ENCODE measurements at places on chromosomes 2 and 18.

- DNase-seq = no peak
Observed at GRCh38 chr2:120469426-120469825, 123.5 kb downstream of the INHBB start.

DNA sequence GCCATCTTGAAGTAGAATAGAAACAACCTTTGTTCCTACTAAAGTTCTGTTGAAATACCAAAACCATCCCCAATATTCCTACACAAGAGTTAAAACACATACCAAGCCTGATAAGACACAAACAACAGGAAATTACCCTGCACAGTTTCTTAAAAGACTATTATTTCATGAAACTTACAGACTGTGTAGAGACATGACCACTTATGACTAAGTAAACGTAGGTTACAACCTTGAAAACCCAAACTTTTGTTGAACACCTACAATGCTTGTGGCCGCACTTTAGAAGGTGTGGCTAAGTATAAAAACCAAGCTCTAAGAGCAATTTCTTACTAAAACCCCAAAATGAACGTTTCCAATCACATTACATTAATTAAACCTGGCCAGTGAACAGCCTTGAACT lies 2.0 kb downstream of the SMAD2 start:
- DNase-seq = no peak

- DNase-seq = no peak
Observed at GRCh38 chr18:27772081-27772480, 404.8 kb downstream of the CDH2 start.

DNA sequence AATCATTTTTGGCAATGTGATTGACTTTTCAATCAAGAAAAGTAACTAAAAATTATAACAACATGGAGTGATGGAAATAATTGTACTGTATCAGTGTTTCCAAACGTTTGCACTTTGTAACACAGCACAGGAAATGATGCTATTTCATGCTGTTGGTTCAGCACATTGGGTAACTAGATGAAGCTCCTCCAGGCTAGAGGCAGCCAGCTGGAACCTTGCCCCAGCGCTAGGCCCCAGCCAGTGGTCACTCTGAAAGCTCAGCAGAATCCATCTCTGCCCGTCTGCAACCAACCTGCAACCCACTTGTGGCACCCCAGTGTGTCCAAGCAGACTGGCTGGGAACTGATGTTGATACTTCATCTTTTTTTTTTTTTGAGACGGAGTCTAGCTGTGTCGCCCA lies 15.3 kb downstream of the UNC50 start:
- no peak for DNase-seq

GRCh38 chr2:183866666-183867065 lies 731.7 kb upstream of the ZNF804A start:
- no peak for DNase-seq

- no peak for DNase-seq
Observed at GRCh38 chr2:31710121-31710520, 129.4 kb upstream of the SRD5A2 start.

DNA sequence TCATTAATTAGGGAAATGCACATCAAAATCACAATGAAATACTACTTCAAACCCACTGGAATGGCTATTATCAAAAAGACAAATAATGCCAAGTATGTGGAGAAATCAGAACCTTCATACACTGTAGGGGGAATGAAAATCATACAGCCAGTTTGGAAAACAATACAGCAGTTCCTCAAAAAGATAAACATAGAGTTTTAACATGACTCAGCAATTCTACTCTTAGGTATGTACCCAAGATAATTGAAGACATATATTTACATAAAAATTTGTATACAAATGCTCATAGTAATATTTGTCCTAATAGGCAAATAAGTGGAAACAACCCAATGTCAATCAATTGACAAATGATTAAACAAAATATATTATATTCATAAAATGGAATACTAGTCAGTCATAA lies 45.4 kb upstream of the SATB2 start:
- no peak for DNase-seq

DNA sequence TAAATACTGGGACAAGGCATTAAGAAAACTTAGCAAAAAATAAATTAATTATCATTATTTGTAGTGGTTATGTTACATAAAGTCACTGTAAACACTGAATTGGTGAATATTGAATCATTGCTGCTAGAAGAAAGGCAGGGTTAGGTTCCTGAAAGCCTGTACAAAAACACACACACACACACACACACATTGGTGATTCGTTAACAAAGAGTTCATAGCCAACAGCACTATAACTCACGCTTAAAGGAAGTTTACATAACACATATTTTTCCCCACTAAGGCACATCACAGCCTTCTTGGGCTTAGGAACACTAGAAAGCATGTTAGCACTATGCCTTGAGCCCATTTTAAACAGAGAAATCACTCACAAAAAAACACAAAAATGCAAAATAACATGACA lies 690.0 kb upstream of the PIK3C3 start:
- no peak for DNase-seq

GRCh38 chr2:61162721-61163120 lies 733 bp downstream of the C2orf74 start:
- no peak for DNase-seq

DNA sequence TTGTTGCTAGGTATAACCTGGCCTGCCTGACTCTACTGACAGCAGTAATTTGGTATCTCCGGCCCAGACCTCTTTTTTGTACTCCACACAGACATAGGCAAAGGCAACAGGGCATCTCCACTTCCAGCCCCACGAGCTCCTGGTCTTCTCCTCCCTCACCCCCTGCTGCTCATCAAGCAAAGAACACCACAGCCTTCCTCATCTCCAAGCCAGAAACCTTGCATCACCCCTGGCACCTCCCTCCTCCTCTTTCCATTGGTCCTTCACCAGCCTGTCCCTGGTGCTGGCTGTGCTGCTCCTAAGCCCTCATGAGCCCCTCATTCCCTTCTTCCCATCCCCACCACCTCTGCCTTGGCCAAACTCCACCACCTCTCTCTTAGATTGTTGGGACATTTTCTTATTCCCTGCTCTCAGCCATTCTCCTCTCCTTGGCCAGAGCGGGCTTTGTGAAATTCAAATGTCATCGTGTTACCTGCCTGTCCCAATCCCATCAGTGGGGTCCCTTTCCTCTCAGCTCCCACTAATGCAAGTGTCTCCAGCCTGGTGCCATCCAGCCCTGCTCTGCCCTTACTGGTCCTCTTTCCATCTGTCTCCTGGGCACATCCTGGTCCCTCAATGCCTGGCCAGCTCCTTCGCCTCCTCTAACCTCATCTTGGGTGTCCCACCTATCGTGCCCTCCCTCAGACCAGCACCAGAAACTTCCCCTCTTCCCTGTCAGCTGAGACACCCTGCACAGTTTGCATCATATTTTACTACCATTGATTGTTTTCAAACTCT lies 77.4 kb downstream of the INHBB start:
- DNase-seq = no peak

GRCh38 chr2:23137166-23137565 lies 247.8 kb upstream of the KLHL29 start:
- DNase-seq = no peak

DNA sequence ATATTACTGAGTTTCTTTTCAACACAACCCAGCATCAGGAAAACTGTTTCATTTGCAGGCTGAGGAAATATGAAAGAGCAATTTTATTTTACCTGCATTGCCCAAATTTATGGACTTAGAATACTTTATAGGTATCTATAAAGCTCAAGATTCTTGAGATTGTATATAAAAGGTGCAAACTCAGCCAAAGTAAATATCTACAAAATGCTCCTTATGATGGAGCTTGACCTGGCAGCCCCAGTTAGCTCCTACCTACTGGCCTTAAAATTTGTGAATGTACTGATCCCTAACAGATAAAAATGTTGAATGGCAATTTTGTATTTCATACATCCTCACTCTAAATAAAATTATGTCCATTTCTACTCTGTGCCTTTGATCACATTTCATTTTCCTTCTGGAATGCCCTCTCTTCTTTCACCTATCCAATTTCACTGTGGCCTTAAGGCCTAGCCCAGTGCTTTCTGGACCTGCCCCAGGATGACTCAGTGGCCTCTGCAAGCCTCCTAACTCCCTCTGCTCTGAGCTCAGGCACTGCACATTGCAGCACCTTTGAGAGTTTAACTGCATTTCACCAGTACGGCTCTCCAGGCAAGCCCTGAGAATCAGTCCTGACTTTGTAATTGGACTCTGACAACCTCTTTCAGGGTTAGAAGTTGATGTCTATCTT lies 125.9 kb downstream of the ANTXR1 start:
- no peak for DNase-seq

GRCh38 chr2:11533278-11534070 lies at the start of gene GREB1:
TSS of gene GREB1 (plus strand) at chr2:11534045. CDS start at chr2:11556615, 22,570 bp downstream.
- DNase-seq = no peak

- no peak for DNase-seq
Observed at GRCh38 chr2:16166327-16166981, 226.1 kb downstream of the MYCN start.

DNA sequence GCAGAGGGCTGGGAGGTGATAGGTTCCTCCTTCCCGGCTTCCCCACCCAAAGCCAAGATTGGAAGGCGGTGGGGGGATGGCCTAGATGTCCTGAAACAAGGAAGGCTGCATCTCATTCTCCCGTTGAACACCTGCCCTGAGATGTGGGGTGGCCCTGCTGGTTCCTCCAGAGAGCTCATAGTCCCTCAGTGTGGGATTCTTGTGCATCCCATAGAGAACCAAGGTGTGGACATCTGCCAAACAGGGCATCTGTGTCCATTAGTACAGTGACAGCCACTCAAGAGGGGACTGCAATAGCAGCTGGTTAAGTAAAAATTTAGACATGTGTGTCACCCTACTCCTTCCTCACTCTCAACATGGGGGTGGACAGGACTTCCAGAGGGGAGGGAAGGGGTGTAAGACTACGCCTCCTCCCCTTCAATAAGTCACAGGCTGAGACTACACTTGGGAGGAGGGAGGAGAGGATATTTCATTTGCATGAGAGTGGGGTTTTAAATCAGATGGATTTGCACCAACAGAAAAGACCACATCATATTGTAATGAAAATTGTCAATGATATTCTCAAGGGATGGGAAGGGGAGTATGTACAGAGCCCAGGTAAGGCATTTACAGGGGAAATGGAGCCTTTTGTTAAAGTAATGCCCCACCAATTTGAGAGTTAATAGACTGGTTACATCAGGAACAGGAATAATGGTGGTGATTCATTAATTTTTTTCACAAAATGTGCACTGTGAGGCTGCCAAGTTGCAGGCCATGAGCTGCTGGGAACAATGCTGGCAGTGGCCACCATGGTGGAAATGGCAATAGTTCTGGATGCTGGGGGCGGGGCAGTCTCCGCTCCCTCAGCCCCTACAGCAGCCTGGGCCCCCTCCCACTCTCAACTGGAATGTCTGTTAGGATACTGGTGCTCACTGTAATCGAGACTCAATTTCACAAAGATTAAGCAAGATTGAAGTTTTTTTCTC lies 80.6 kb downstream of the TEX51 start:
- no peak for DNase-seq

- DNase-seq = no peak
Observed at GRCh38 chr2:26162963-26163362, 9.9 kb upstream of the GAREM2 start.

DNA sequence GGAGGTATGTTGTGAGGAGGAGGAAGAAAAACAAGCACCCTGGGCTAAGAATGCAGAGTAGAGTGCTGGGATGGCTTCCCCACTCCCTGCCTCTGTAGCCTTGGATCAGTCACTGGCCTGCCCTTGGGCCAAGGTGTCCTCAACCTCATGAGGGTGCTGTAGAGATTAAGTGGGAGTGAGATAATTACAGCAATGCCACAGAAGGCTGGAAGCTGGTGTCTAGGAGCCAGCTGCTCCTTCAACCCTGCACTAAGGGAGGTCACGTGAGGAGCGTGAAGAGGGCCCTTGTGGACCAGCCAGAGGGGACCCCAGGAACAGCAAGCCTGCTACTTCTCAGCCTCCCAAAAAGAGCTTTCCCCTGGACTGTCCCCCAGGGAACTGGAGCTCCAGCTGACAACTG lies 95.2 kb downstream of the TTC32 start:
- DNase-seq = no peak

GRCh38 chr2:207103132-207103531 lies 62.6 kb downstream of the KLF7 start:
- DNase-seq = no peak

- DNase-seq = no peak
Observed at GRCh38 chr2:141063406-141063805, 1067.4 kb downstream of the LRP1B start.

GRCh38 chr2:27261241-27261925 lies 1.5 kb downstream of the SLC30A3 start:
- DNase-seq = no peak

- no peak for DNase-seq
Observed at GRCh38 chr18:12904012-12904516, 20.0 kb upstream of the PTPN2 start.

GRCh38 chr2:199810422-199811171 lies 40.4 kb downstream of the FTCDNL1 start:
- DNase-seq = no peak

- DNase-seq = no peak
Observed at GRCh38 chr2:143133783-143134182, 4.6 kb downstream of the ARHGAP15 start.

DNA sequence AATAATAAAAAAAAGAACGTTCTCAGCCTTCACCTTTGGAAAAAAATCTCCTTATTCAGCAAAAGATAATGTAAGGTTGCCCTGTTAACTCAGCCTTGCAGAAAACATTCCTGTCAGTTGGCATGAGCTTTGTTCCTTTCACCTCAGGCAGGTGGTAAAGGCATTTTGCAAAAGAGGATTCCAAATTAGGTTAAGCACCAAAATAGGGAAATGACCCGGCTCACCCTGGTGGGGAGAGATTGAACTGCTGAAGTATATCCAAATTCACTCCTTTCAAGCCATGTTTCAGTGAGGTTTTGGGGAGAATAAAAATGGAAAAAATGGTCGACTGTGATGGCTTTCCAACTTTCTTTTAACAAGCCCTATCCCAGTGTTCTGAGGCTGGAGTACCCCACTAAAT lies 1988.8 kb upstream of the PIK3C3 start:
- DNase-seq = no peak

DNA sequence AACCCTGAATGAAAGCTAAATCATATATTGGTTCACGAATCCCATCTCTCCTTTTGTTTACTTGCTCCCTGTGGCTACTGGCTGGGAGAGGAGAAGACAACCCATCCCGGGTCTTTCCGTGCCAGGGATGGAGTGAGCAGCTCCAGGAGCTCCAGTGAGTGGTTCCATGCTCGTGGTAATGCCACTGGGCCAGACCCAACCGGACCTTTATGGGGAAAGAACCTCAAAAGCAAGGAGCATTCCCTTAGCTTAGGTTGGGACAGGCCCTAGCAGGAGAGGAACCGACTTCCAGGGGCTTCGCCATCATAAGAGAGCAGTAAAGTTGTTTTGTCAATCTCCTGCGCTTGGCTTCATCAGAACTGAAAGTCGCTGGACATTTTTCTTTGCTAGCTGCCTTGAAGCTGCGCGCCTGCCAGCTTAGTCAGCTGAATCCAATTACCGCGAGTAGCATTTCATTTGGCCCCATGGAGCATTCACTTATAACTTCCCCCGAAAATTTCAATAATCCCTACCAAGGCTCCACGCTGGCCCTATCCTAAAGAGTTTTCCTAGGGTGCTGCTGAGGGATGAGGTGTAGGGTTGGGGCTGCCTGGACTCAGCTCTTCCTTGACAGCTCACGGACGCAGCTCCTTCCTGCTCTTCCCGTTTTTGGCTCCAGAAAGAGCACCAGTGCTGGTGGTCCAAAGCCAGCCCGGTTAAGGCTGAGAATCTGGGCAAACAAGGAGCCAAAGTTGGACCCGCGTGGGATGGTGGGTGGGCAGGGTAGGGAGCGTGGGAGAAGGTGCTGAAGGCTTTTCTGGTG lies 4.9 kb downstream of the HOXD3 start:
- no peak for DNase-seq
